Colonic mucosa (tissue), 4 donors: ENCODE measurements at places on chromosomes 16 and 17.

DNA sequence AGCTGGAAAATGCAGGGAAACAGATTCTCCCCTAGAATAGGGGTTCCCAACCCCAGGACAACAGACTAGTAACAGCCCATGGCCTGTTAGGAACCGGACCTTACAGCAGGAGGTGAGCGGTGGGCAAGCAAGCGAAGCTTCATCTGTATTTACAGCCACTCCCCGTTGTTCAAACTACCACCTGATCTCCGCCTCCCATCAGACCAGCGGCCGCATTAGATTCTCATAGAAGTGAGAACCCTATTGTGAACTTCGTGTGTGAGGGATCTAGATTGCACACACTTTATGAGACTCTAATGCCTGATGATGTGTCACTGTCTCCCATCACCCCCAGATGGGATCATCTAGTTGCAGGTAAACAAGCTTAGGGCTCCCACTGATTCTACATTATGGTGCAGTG is 3.5 kb downstream of the CD300LB start:
- DNase-seq: no peak

DNA sequence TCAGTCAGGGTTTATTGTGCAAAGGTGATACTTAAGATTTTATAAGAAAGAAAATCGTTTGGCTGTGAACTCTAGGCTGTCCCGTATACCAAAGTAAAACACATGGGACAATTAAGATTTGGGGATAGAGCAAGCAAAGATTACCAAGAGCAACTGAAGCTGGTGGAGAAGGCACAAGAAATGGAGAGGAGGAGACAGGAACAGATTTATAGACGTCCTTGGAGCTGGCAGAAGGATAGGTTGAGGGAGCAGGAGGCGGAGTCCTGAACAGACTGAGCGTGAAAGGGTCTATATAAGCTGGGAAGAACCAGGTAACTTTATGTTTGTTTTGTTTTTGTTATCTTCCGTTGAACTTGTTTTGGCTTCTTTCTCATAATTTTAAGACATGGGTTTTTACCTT is 3.8 kb downstream of the TNRC6C start:
- no peak for DNase-seq

- no peak for DNase-seq
These were observed 260.7 kb upstream of the CA10 start for GRCh38 chr17:52419229-52419641.

DNA sequence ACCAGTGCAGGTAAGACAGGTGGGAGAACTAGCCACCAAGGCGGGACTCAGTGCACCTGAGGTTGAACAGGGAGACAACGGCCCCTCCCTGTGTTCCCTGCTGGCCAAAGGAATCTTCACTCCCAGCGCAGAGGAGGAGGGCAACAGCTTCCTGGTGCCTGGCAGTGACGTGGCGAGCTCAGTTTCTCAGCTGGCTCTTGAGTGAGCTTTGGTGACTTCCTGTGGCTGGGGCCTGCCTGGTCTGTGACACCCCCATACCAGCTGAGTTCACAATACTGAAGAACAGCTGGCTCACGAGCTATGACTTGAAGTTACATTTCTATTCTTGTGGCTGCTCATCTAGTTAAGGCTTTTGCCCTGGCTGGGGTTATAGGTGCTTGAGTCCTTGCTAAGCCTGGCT is 26.1 kb downstream of the WNT9B start:
- no peak for DNase-seq

GRCh38 chr16:66696669-66697630 is at the start of gene CMTM4:
TSS of gene CMTM4 (minus strand) at chr16:66696743. CDS start at chr16:66696525, 218 bp downstream.
- peak; percentile 85 for DNase-seq

DNA sequence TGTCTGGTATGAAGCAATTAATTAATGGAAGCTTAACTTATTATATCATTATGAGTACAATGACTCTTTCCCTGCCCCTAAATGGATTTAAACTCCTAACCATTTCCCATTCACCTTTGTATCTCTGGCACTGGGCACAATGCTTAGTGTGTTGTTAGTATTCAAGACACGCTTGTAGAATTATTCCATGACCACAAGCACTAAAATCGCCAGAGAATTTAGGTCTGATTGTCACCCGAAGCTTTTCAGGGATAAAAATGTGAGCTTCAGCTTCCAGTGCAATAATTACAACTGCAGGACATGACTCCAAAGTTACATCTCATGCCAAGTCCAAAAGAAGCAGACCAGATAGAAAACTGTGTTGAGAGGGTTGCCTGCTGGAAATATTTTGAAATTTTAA is 101.6 kb downstream of the CDH8 start:
- no peak for DNase-seq

DNA sequence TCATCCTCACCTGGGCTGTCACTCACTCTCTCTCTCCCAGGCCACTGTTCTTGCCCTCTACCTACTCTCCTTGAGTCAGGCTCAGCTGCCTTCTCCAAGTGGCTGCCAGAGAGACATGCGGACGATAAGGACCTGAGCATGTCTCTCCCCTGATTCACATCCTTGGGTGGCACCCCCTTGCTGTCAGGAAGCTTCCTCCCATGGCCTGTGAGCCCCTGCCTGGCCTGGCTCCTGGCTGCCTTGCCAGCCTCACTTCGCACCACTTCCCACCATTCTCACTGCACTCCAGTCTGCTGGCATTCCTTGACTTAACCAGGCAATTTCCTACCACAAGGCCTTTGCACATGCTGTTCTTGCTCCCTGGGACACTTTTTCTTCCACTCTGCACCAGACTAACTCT is 2.7 kb upstream of the ALDH3A1 start:
- DNase-seq: no peak

- DNase-seq: no peak
These were observed 2.1 kb upstream of the GSDMB start for GRCh38 chr17:39920218-39921210.

DNA sequence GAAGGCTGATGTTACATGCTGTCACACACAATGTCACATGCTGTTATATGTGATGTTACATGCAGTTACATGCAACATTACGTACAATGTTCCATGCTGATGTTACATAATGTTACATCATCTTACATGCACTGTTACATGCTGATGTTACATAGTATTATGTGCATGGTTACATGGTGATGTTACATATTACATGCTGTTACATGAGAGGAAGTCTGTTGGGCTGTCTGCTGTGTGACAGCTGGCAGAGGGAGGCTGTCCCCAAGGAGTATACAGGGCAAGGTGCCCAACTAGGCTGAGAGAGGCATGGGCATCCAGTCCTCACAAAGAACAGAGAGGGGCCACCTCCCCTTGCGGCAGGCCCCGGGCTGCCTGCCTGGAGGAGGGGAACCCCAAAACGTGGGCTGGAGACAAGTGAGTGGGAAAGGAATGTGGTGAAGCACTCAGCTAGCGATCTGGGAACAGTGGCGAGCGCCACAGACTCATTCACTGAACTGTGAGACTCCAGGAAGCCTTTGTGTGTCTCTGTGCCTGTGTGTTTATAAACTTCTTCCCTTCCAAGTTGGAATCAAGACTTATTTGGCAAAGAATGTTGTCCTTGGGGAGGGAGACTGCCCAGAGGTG is 30.6 kb downstream of the TMEM92 start:
- no peak for DNase-seq

DNA sequence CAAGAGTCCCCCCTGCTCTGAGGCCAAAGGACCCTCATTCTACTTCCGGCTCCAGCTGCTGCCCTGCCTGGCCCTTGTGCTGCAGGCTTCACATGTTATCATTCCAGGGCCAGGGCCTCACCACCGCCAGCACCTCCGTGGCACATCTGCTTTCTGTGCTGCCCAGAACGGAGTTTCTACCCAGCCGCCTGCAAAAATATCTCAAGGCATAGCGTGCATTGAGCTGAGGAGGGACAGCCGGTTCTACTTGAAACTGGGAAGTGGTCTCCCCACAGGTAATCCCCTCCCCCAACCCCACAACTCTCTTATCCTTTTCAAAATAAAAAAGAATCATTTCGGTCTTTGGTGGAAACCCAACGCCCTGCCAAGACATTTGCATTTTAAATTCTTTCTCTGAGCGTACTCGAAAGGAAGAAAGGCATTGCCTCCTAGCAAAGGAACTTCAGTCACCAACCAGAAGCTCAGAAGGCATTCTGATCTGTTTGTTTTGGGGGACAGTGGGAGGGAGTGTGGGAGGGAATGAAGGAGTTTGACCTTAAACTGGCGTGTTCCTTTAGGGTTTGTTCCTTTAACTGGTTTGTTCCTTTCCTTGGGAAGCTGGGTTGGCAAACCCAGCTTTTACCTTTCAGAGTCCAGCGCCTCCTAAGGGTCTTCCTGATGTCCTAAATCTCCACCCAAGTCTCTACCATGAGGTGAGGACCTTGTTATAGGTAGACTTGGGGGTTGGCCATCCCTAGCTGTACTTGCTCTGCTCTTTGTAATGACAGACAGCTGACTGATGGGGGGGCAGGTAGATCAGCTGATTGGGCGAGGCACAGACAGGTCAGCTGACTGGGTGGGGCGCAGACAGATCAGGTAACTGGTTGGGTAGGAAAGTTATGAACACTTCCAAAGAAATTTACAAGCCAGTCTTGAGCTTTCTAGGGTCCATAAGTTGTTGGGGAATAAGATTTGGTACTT is 33.4 kb upstream of the PIK3R6 start:
- no peak for DNase-seq

GRCh38 chr17:30369995-30370394 is 8.7 kb upstream of the CPD start:
- DNase-seq: no peak

- no peak for DNase-seq
These were observed 173.3 kb upstream of the CACNG5 start for GRCh38 chr17:66661411-66662256.

DNA sequence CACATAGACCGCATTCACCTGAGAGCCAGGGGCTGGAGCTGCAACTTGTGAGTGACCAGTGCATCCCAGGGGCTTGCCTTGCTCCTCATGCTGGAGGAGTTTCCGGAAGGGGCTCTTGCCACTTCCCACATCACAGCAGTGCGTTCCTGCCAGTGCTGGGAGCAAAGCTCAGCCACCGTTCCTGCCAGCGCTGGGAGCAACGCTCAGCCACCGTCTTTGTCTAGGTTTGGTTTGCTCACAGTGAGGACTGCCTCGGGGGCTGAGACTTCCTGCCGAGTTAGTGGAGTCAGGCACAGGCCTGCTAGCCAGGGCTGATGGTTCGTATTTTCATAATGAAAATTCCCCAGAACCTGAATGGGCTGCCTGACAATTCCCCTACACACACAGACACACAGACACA is 5.4 kb upstream of the CHRNE start:
- DNase-seq: no peak

DNA sequence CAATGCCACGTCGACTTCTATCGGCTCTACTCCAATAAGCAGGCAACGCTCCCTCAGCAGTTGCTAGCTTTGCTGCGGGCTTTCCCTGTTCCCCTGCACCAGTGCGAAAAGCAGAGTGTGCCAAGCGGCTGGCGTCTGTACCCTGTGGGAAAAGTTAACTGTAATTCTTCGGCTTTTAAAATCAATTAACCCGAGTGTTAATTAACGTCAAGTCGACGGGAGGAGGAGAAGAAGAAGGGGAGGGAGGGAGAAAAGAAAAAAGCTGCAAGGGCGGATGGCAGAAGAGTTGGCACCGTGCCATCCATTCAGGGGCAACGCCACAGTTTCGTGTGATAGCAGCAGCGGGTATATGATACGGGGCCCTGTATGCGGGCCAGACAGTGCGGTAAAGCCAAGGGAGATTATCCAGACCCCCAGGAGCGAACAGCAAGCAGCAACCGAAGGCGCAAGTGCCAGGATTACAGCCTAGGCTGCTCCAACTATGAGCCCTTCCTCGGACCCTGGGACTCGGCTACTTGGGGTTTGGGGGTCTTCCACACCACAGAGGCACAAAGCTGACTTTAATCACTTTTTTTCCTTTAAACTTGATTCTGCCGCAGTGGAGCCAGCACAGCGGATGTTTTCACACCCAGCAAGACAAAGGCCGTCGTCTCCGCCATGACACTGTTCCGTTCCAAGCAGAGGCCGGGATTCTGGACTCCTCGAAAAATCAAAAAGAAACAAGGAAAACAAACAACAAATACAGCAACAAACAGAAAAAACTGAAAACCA is 253.8 kb upstream of the PMFBP1 start:
- no peak for DNase-seq

GRCh38 chr16:79001156-79001967 is 599.2 kb downstream of the MAF start:
- DNase-seq: no peak

GRCh38 chr16:48426244-48427141 is 41.3 kb upstream of the SIAH1 start:
- no peak for DNase-seq

DNA sequence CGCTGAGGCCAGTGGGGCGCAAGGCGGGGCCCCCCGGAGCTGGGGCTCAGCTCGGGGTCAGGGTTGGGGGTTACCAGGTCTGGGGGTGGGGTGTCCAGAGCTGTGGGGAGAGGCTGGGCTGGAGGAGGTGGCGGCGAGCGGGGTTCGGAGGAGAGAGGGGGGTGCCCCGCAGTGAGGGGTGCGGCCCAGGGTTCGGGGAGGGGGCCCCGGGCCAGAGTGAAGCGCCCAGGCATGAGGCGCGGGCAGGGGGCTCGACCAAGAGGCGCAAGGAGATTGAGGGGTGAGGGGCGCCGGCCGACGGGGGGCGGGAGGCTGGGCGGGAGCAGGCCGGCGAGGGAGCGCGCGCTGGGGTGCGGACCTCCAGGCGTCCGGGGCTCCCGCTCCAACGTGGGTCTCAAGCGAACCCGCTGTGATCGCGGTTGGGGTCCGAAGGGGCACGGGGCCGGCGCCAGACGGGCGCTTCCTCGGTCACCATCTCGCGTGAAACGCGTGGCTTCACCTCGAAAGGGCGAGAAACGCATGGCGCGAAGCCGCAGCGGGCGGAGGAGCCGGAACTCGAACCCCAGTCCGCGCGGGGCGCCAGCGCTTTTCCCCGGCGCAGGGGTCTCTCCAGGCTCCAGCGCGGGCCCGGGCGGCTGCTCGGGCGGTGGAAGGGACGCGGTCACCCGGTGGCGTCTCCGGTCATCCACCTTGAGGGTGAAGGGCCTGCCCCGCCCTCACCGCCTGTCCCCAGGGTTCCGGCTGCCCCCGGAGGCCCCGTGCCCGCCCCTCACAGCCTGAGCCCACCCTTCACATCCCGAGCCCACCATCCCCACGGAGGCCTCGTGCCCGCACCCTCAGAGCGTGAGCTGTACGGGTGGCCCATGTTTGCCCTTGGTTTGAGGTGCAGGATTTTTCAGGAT is 846 bp downstream of the CPNE7 start:
- DNase-seq: no peak

DNA sequence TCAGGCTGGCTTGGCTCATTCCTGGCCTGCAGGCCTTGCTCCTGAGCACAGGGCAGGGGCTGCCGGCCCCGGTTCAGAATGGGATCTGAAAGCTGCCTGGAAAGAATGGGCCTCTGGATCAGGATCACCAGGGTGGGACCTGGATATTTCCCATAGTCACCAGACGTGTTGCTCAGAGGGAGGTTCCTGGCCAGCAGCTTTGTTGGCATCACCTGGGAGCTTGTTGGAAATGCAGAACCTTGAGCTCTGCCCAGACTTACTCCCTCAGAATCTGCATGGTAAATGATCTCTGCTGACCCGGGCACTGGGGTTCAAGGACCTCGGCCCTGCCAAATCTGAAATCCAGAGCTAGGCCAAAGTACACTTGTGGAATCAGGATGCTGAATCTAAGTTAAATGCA is 29.5 kb upstream of the MED9 start:
- DNase-seq: no peak
